Activated T-helper 2 cell treated with anti-CD3 and anti-CD28 coated beads, Interferon-gamma antibody, Interleukin-2, Interleukin-4, amounts not matched to agents 10 μg/mL and 5 μg/mL and 100 μg/mL, durations not matched to agents 14 hours and 24 hours and 36 hours (primary cell): ENCODE measurements at places on chromosomes 6 and 20. TPM values are rescaled to one million over a fixed set of nuclear protein-coding genes. Genes with fewer than 3 reads are reported as not detected.

HEY2 gene
- total RNA-seq: not detected in 2 replicates

DNA sequence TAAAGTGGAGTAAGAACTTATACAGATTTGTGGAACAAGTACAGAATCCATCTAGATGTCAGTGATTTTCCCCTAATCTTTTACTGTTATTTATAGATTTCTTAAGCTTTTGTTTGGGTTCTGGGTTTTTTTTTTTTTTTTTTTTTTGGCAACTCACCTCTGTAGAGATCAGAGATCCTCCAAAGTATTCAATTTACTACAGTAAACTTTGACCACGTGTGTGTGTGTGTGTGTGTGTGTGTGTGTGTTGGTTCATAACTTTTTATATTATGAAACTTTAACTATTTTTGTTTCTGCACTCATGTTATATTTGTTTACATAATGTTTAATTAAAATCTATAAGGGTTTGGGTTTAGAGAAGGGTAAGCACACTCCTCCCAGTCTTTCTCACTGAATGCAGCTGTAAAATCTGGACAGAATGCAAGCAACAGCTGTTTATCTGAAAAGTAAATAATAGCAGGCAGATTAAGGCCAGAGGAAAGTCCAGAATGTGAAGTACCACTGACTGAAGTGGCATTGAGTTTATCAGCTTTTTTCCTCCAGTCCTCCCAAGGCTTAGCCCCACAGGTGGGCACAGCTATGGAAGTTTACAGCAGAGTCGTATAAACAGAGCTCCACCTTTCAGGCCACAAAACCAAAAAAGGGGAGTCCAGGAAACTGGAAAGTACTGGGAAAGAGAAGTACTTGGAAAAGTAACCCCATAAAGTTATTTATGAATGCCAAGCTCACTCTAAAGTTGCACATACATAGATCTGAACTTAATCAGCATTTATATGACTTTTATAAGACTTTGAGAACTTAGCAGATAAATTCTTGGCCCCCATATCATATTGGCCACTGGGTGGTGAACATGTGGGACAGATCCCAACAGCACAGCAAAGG is 43.0 kb upstream of the CD2AP start:
- no peak for DNase-seq

DNA sequence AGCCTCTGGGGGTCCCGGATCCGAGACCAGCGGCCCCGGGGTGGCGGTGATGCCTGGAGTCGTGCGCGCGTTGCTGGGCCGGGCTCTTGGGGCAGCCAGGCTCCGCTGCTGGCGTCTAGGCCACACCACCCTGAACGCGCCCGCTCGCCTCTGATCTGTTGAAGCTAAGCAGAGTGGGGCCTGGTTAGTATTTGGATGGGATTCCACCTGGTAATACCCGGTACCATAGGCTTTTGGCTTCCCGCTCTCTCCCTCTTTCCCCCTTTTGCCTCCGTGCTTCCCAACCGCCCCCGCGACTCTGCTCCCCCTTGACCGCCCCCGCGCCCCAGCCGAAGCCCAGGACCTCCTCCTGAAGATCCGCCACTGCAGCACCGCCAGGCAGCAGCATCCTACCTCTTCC is 1383.5 kb upstream of the DEFB115 start:
- DNase-seq: no peak

DNA sequence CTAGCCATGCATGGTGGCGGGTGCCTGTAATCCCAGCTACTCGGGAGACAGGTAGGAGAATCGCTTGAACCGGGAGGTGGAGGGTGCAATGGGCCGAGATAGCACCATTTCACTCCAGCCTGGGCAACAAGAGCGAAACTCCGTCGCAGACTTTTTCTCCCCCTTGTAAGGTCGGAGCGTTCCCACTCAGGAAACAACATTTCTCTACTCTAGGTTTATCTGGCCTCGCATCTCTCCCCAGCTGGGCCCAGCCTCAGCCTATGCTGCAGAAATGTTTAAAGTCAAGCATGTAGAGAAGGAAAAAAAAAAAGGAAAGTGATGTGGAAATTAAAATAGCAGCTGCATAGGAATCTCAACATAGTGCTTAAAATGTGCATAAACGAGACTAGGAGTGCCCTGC is 172.3 kb downstream of the TRIM27 start:
- no peak for DNase-seq

GRCh38 chr20:63037669-63038268 is 31.0 kb upstream of the BHLHE23 start:
- DNase-seq: no peak

DNA sequence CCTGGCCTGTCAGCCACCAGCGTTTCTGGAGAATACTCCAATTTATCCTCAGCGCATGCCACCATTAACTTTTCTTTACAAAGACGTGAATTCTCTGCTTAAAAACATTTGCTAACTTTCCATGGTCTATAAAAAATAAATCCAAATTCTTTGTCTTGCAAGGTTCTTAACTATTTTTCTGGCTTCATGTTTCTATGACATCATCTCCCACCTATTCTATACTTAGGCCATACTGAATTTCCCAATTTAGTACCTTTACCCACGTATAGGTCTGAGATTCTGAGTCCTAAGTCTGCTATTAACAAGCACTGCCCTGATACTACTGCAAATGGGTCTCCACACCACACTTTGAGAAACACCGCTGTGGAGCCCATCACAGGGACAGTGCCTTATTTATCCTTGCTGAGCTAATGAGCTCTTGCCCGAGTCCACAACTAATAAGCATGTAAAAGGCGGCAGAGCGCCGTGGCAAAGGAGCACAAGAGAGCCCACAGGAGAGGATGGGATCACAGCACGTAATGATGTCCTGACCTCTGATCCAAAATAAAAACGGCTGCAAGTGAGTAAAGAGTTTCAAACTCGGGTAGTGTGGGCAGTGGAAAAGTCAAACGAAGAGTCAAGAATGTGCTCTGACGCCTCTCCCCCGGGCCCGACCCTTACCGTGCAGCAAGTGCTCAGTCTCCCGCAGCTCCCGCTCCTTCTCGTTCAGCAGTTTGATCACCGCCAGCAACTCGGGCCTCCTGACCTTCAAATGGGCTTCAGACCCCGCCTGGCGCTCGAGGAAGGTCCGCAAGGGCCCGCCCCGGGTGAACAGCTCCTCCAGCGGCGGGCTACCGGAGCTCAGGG is 519 bp downstream of the MTRF1L start:
- DNase-seq: no peak

GRCh38 chr6:80793411-80793810 is 686.9 kb downstream of the BCKDHB start:
- no peak for DNase-seq

KCNQ5 gene
- total RNA-seq: 15.3 and 18.8 TPM in 2 replicates

- DNase-seq: no peak
Measured at GRCh38 chr6:118808793-118809638, 84.9 kb upstream of the ASF1A start.

DNA sequence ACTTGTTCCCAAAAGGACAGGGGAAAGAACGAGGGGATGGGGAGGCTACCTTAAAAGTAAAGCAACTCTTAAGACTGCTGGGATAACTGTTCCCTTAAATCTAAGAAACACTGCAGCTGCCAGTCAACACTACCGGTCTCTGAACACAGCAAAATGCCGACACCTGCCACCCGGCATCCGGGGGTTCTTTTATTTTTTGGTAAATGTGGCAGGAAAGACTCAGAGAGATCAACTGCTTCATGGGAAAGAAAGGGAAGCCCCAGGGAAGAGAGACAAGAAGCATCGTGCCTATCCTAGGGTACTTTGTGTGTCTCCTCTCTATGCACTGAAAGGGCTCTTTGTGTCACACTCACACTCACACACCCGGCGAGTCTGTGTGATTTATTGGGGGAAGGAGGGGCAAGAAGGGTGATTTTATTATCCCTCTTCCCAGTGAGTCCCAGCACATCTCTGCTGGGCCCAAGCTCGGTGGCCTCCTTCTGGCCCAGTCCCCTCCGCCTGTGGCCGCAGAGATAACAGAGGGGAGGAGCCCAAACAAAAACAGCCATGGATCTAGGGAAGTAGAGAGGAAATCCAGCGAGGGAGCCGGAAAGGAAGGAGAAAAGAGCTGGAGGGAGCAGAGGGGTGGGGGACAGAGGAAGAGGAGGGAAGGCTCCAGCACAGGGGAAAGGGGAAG is 1.4 kb downstream of the FYN start:
- no peak for DNase-seq

- DNase-seq: no peak
Measured at GRCh38 chr20:58618351-58619076, 32.6 kb upstream of the STX16 start.

- DNase-seq: no peak
Measured at GRCh38 chr6:87945181-87945580, 102.5 kb upstream of the SPACA1 start.

DNA sequence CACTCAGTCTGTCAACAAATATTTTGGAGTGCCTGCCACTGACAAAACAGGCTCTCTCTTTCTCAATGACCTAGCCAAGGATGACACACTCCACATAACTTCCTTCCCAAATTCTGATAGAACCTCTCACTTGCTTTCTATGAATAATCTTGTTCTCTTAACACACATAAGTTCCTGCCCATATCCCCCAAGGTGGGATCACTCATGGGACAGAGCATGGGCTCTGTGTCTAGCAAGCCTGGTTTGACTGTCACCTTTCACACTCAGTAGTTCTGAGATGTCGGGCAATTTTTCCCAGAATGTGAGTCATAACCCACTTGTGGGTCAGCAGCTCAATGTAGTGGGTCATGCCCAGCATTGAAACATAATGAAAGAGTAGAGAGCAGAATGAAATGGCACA is 78.1 kb downstream of the LRFN2 start:
- no peak for DNase-seq

LIN28B gene
- 0.05 TPM in 2 replicates for total RNA-seq

DNA sequence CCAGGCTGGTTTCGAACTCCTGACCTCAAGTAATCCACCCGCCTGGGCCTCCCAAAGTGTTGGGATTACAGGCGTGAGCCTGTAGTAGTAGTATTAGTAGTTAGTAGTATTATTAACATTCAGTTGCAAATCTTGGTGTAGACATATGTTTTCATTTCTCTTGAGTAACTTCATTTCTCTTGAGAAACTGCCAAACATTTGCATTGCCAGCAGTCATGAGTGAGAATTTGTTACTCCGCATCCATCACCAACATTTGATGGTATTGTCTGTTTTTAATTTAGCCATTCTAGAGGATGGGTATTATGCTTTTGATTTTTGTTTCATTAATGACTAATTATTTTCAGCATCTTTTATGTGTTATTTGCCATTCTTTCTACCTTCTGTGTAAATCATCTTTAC is 1.5 kb upstream of the ERVFRD-1 start:
- no peak for DNase-seq

DNA sequence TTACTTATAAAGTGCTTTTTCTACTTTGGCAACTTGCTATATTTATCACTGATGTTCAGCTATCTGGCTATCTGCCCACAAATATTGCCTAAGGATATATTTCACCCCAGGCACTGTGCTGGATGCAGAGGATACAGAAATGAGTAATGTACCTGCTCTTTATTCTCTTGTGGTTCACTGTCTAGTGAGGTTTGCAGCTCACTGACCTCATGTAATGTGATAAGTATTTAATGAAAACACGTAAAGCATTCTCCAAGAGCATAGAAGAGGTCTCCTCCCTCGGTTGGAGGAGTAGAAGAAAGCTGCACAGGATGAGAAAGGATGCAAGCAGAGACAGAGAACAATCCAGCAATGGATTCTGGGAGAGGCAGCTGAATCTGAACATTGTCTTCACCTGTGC is 610.7 kb downstream of the CBLN4 start:
- no peak for DNase-seq

- no peak for DNase-seq
Measured at GRCh38 chr6:142987490-142987889, 42.5 kb upstream of the HIVEP2 start.

- no peak for DNase-seq
Measured at GRCh38 chr6:161141173-161141572, 132.7 kb downstream of the AGPAT4 start.

DNA sequence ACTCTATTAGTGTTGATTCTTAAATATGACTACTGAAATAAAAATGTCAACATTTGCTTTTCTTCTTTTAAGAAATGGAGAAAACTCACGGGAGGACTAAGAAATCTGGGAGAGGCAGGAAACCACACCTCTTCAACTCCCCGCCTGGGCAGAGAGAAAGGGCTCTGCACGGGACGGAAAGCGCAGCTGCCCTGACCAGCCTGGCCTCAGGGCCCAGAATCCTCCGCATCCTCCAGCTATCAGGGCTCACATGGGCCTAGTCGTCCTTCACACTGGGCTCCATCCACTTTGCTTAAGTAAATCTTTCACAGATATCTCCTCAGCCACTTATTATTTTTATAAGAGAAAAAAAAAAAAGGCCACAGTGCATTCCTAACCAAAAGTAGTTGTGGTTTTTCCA is 215.1 kb downstream of the TBXT start:
- no peak for DNase-seq

DNA sequence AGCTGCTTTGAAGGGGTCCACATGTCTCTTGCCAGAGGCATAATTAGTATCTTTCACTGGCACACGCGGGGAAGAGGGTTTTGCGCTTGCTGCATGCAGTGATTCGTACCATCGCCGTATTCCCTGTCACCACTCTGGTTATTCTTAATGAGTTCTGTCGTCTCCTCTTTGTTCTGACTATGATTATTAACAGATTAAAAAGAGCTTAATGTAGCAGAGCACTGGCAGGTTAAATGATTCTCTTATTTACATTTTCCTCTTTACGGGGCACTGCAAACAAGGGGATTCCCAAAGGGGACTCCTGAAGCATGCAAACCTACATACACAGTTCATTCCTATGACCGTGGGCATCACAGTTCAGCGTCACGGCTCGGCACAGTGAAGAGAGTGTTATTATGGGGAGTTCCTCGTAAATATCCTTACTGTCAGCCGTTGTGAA is 204.8 kb downstream of the DTNBP1 start:
- no peak for DNase-seq

GRCh38 chr6:20833881-20834515 is 299.7 kb downstream of the CDKAL1 start:
- DNase-seq: no peak

BEND3 gene
- total RNA-seq: 15.2 and 15.9 TPM in 2 replicates

SFTA2 gene
- not detected in 2 replicates for total RNA-seq

- no peak for DNase-seq
Measured at GRCh38 chr6:147207351-147207750, 3.1 kb downstream of the STXBP5 start.

DNA sequence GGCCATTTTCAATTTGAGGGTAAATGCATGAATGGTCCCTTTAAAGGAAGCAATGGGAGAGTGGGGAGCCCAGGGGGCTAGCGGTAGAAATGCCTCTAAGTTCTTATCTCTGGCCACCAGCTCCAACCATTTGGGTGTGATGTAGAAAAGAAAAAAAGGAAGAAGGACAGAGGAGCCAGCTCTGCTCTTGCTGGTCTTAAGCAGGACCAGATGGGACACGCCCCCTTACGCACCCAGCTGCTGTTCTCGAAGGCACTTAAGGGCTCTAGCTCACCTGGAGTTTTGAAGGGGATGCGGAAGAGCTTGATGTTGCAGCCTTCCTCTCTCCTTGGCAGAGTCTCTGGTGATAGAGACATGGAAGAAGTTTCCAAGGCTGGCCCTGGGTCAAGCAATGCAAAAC is 59.5 kb upstream of the RNF144B start:
- DNase-seq: no peak

DNA sequence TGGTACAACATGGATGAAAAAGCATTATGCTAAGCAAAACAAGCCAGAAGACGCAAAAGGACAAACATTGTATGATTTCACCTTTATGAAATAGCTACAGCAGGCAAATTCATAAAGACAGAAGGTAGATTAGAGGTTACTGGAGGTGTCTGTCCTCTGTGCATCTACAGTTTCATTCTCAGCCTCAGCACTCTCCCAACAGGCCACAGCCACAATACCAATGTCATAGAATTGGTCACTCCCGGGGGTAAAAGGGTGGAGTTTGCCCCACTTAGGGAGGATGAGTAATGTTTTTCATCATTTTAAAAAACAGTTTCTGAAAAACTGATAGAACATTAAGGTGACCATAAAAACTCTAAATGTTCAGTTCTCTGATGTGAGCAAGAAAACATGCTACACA is 17.2 kb upstream of the TMX4 start:
- no peak for DNase-seq

GRCh38 chr6:113526553-113526952 is 330.6 kb upstream of the MARCKS start:
- DNase-seq: no peak
